ENCODE measurements at places on chromosomes 5 and 9. TPM values are rescaled to one million over a fixed set of nuclear protein-coding genes. Genes with fewer than 3 reads are reported as not detected.

LHFPL2 gene
- total RNA-seq: 20.4 TPM

STING1 gene
- total RNA-seq: 3.6 TPM

SERF1A gene
- 20.1 TPM for total RNA-seq

GABRA6 gene
- 0.31 TPM for total RNA-seq

ZNF658 gene
- 21.5 TPM for total RNA-seq

PPIC gene
- total RNA-seq: 3.1 TPM

BTNL8 gene
- total RNA-seq: not detected

Measured in occipital lobe (tissue), 3 donors.